Hypothalamus (tissue), 51 donors: ENCODE measurements at places on chromosomes 2 and 18.

- no peak for DNase-seq
These were observed 188.0 kb upstream of the CTAGE1 start for GRCh38 chr18:22605736-22606135.

- no peak for DNase-seq
These were observed 84.0 kb downstream of the LYPD6B start for GRCh38 chr2:149122516-149122915.

GRCh38 chr2:194686569-194686968 is 970.5 kb upstream of the SLC39A10 start:
- no peak for DNase-seq

DNA sequence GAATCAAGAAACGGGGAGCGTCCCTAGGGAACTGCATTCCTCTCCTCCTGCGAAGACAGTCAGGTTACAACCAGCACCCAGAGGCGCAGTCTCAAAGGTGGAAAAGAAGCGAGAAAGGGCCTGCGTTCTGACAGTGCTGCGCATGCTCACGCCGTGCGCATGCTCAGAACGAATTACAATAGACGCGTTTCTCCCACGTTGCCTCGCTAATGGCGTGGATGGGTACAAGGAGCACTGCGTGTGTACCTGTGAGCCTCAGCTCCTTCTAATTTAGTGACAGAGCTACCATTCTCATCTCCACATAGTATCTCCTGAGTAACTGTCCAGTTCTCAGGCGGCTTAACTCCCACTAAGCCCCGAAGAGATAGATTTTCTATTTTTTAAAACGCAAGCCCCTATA is 448.8 kb downstream of the TXNL1 start:
- DNase-seq, result no peak

DNA sequence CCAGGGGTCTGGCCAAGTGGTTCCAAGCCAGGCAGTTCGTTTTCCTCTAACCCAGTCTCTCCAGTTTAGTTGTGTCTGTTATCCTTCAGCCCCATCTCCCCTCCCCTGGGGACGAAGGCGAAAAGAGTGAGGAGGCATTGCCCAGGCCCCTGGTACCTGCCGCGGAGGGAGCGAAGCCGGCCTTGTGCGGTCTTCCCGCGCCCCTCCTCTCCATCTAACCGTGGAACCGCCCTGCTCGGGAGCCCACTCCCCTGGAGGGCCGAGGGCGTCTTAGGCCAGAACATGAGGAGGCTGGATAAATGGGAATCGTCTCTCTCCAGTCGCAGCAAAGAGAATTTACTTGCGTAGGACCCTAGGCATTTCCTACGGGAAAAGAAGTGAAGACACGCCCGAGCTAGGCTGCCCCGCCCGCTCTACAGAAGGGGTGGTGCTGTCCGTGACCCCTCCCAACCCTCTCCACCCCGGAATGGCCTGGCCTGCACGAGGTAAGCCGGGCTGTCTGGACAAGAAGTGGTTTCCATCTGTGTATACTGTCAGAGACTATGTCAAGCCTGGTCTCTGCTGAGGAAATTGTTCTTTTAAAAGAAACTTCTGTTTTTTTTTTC is 156.2 kb downstream of the MIB1 start:
- DNase-seq, result no peak

- DNase-seq, result no peak
These were observed 220.4 kb upstream of the FOSL2 start for GRCh38 chr2:28172114-28172898.

DNA sequence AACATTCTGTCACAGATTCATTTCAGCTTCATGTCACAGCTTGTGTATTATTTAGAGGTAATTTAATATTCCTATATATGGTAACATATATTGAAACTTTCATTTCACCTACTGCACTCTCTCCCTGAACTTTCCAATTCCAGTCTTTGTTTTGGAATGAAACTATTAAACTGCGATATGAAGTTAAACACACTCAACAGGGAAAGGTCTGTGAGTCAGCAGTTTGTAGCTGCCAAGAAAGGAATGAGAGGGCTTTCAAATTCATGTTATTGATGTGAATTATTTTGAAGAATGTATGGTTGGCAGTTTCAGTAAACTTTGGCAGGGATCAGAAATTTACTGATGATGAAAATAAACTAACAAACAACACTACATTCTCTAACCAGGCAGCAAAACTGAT is 148.3 kb downstream of the HNMT start:
- DNase-seq, result no peak

GRCh38 chr2:128832946-128833663 is 514.4 kb upstream of the HS6ST1 start:
- no peak for DNase-seq

DNA sequence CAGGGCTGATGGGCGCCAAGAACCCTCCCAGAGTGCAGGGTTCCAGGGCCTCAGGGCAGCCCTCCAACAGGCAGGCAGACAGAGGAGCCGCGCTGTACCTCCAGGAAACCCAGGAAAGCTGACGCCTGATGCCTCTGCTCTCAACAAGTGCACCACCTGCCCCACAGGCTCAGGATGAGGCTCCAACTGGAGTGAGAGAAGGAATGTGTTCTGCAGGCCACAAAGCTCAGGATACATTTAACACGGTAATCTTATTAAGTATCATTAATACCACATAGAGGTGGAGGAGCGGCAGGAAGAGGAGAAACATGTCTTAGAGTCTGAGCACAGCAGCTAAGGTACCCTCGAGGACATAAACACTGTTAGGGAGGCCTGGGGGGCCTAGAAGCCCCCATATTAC is 155.9 kb upstream of the CAPN13 start:
- no peak for DNase-seq

- no peak for DNase-seq
These were observed 26.6 kb downstream of the BIN1 start for GRCh38 chr2:127080226-127080937.

- DNase-seq, result no peak
These were observed 47.8 kb upstream of the CAVIN2 start for GRCh38 chr2:191894681-191895147.
